ENCODE measurements at places on chromosomes 4 and X. TPM values are rescaled to one million over a fixed set of nuclear protein-coding genes. Genes with fewer than 3 reads are reported as not detected.

H2BW2 gene
- not detected for total RNA-seq

NXF3 gene
- 0.20 TPM for total RNA-seq

AP1S2 gene
- total RNA-seq = 147 TPM

ADH1B gene
- 110 TPM for total RNA-seq

BDH2 gene
- total RNA-seq = 25.6 TPM

FAM149A gene
- total RNA-seq = 12.8 TPM

DNA sequence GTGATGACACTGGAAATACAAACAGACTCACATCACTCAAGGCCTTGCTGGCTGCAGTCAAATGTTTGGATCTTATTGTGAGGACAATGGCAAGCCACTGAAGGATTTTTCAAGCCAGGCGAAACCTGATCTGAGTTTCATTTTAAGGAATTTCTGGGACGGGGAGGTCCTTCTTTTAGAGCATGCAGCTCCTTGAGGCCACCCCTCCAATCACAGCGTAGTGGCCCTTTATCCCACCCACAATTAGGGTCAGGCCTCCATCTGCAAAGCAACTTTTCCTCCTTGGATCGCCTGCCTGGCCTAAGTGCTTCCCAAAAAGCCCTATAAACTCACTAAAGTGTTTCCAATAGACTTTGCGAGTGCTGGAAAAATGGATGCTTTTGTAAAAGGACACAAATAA lies 115.5 kb downstream of the EFHC2 start:
- no peak for DNase-seq

DNA sequence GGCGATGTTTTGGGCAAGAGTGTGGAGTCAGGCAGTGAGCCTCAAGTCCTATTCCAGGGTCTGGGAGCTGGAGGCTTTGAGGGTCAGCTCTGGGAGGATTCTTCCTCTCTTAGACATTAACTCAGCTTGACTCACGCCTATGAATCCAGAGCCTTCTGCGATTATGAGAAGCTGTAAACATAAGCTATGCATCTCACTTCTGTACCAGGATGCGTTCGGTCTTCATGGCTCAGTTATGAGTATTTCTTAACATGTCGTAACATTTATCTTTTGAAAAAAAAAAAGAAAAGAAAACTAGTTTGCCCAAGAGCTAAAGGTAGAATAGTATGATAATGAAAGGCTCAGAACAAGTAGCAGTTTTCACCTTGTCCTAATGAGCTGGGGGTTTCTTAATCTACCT lies 4.6 kb downstream of the SHROOM2 start:
- no peak for DNase-seq

DNA sequence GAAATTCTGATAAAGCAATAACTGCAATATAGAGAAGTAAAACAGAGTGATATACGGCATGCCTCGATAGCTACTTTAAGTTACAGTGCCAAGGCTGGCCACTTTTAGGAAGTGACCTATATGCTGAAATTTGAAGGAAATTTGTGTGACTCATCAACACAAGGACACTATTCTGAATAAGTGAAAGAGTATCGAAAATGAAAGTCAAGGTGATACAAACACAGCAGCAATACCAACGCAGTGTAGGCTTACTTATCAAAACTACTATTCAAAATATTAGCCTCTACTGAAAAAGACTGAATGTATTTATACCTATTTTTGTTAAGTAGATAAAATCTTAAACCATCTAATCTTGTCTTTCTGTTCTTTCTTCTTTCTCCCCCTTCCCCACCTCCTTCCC lies 459.9 kb upstream of the GNPDA2 start:
- DNase-seq = no peak

GRCh38 chr4:153152501-153153338 lies 51.5 kb upstream of the TRIM2 start:
- peak; percentile 56 for DNase-seq

- DNase-seq = no peak
Observed at GRCh38 chr4:24885342-24885741, 27.5 kb downstream of the CCDC149 start.

DNA sequence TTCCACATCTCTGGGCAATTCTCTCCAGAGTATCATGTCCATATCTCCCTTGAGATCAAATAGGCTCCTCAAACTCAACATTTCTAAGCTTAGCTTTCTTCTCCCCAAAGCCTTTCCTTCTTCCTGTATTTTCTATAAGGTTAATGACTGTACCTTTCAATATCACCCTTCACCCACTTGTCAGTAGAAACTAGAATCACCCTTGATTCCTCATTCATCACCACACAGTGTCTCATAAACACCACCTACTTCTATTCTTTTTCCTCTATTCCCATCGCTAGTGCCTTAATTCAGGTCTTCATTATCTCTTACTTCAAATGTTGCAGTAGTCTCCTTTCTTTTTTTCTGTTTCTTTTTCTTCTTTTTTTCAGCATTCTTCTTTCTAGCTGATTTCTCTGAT lies 28.3 kb upstream of the SMS start:
- no peak for DNase-seq
